ENCODE measurements at places on chromosomes 7 and 10.

- DNase-seq, result no peak
Measured at GRCh38 chr10:74669210-74669609, 157.2 kb upstream of the KAT6B start.

- DNase-seq, result no peak
Measured at GRCh38 chr7:5797716-5798115, 16.3 kb upstream of the RNF216 start.

- no peak for DNase-seq
Measured at GRCh38 chr7:14875941-14876587, 26.5 kb downstream of the DGKB start.

DNA sequence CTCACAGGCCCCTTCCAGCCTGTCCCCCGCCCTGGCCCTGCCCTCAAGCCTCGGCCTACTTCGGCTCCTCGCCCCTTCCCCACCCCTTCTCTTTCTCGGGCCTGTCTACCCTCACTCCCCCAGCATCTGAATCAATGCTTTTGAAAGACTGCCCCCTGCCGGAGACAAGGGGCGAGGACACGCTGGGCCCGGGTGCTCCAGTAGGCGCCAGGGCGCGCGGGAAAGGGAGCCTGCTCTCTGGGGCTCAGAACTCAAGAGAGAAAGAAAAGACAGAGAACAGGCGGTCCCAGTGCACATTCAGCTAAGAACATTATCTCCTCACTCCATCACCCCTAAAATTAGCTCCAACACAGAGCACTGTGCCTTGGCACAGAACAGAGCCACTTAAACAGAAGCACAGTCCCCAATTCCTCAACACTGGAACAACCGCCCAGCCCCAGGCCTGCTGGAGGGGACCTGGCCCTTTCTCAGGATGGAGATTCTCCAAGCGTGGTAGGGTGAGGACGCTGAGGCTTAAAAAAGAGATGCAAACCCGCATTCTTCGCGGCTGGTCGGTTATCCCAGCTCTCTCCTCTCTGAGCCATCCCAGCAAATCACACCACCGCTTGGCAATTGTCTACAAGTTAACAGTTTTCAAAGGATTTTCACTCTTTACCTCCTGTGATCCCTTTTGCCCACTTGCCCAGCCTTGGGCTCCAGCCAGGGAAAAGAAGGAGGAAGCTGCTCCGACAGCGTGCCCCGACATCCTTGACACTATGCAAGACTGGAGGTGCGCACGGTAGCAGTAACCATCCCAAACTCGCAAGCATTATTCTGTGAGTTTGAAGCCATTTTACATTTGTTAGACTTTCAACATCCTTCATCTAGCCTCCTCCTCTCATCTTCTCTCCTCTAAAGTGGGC lies 2.1 kb downstream of the GIGYF1 start:
- DNase-seq, result peak; percentile 58

DNA sequence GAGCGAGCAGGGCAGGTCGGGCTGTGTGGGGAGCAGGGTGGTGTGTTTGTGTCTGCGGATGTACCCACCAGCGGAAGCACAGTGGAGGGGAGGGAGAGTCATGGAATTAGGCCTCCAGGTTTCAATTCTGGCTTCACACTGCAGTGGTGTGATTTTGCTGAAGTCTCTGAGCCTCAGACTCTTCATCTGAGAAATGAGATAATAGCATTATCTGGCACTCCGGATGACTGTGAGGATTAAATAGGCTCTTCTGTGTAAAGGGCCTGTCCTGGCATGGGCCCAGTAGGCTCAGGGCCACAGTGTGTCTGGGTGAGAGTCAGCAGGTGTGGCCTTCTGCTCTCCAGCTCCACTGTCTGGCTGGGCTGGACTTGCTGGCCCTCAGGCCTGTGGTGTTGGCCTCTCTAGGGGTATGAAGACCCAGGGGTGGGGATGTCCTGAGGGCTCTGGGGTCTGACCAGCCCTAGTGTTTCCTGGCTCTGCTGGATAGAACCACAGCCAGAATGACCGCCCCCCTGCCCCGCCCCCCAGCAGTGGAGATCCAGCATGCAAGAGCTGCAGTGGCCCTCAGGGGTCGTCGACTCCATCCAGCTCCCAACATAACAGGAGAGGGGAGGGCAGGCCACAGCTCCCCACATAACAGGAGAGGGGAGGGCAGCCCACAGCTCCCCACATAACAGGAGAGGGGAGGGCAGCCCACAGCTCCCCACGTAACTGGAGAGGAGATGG lies 178.6 kb downstream of the RPS24 start:
- DNase-seq, result no peak

Data from fibroblast of gingiva (primary cell).